ENCODE measurements at places on chromosomes 7 and 10.

- DNase-seq = no peak
Observed at GRCh38 chr10:131692686-131693334, 208.0 kb upstream of the PPP2R2D start.

GRCh38 chr10:112140110-112140970 is 43.2 kb downstream of the GPAM start:
- DNase-seq = no peak

DNA sequence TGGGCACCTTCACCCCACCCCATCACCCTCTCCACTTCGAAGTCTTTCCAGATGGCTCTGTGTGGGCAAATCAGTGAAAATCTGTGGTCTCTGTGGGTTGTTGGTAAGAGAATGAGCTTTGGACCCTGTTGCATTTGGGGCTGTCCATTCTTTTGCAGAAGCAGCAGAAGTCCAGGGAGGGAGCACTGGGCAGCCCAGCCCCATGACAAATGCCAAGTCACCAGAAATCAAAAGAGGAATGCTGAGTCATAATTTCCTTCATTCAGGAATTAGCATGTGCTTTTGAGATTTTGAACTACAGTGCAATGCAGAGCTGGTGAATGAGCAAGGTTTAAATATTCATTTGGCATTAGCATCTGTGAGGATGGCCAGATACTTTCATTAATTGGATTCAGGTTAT is 556.2 kb downstream of the LRMDA start:
- no peak for DNase-seq

GRCh38 chr7:29032146-29032545 is 74.0 kb upstream of the TRIL start:
- no peak for DNase-seq

DNA sequence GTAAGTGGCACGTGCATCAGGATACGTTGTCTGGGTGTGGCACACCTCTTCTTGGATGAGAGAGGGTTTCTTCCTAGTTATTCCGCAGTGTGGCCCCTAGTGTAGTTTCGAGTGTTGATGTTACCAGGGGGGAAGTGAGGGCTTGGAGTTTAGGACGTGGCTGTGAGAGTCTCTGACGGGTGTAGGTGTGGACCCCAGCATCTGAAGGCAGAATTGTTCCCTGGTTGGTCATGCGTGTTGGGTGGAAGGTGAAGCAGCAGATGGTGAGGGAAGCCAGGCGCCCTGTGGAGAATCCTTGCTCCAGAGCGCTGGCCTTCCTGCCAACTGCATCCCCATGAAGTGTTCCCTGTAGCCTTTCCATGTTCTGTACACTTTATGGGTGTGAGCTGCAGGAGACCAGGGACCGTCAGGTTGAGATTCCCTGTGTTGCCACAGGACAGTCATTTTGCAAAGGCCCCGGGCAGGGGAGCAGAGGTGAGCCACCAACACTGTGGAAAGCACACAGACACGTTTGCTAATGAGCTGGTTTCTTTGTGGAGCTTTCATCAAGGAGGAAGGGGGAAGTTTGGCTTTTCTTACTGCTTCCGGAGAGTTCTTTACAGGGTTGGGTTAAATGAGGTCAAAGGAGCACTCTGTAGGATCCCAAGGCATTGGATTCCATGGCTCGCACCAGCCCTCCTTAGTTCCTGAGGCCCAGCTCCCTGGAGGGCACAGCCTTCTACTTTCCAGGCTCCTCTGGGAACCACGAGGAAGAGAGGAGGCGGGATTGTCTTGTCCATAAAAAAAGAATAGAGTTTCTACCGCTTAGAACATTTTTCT is 32.0 kb downstream of the TSPAN14 start:
- DNase-seq = no peak

DNA sequence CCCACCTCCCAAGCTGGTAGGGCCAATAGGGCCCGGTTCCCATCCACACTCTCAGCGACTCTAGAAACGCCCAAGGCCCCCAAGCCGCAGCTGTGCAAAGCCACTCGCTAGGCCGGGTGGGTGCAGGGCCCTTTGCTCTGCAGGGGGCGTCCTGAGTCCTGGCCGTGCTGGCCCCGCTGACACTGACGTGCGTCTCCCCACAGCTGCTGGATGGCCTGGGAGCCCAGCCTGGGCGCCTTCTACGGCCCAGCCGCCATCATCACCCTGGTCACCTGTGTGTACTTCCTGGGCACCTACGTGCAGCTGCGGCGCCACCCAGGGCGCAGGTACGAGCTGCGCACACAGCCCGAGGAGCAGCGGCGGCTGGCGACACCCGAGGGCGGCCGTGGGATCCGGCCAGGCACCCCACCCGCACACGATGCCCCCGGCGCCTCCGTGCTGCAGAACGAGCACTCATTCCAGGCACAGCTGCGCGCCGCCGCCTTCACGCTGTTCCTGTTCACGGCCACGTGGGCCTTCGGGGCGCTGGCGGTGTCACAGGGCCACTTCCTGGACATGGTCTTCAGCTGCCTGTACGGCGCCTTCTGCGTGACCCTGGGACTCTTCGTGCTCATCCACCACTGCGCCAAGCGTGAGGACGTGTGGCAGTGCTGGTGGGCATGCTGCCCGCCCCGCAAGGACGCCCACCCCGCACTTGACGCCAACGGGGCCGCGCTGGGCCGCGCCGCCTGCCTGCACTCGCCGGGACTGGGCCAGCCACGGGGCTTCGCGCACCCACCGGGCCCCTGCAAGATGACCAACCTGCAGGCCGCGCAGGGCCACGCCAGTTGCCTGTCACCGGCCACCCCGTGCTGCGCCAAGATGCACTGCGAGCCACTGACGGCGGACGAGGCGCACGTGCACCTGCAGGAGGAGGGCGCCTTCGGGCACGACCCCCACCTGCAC is 31.6 kb upstream of the KNDC1 start:
- DNase-seq = no peak

DNA sequence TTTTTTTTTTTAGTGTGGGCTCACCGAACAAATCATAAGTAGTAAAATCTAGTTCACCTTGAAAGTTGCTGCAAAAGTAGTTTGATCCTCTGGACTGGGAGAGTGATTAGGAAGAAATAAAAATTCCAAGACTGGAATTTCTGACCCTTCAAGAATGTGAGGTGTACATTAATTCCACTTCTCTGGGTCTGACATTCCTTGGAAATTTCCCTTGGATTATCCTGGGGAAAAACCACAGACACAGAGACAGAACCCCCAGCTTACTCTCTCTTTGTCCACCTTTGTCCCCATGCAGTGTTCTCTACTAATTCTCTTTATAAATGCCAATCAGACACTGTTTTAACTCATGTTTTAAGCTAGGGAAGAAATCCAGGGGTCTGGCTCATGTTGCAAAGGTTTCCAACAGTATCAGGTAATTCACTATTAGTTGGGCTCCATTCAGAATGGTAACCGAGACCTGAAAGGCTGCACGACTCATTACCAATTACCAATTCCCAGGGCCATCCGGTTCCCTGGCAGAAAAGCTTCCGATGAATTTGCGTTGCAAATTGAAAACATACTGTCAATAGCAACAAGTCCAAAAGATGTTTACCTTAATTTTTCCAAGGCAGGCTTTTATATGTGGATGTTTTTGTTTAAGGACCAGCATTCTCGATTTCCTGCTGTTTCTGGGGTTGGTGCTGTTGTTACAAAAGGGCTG is 86.3 kb downstream of the BAMBI start:
- DNase-seq = no peak

GRCh38 chr10:35592441-35592840 is 12.7 kb upstream of the GJD4 start:
- no peak for DNase-seq

- DNase-seq = no peak
Observed at GRCh38 chr10:114900658-114901057, 37.3 kb upstream of the TRUB1 start.

GRCh38 chr7:33089142-33089541 is 20.1 kb downstream of the RP9 start:
- no peak for DNase-seq

DNA sequence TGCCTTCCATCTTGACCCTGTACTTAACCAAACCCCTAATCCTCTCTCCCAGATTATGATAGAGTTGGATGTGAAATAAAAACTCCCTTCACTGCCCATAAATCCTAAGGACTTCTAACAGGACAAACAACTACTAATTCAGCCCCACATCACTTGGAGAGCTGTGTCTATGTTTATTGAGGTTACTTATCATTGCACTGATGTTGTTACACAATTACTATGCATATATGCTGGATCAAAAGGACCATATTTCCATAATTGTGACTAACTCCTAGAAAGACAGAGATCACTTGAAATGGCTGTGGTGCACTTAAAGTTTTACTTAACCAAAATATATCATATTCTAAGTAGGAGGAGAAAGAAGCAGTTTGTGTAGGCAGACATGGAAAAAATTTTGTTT is 144.9 kb upstream of the AGK start:
- no peak for DNase-seq

- no peak for DNase-seq
Observed at GRCh38 chr7:158047391-158048059, 540.1 kb downstream of the PTPRN2 start.

DNA sequence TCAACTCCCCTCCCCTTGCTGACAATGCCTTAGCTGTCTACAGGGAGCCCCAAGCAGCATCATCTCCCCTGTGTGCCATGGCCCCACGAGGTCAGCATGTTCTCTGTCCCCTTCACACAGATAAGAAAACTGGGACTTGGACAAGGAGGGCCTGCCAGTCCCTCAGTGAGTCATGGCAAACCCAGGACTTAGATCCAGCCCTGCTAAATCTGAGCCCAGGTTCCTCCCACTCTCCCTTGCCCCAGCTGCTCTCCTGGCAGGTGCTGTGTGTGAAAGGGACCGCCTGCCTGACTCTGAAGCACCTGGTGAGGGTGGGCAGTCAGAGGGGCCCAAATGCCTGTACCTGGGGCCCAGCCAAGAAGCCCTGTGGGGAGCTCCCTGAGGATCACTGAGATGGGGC is 7.4 kb downstream of the CRHR2 start:
- DNase-seq = no peak

- DNase-seq = no peak
Observed at GRCh38 chr10:114379631-114380041, 24.7 kb downstream of the AFAP1L2 start.

DNA sequence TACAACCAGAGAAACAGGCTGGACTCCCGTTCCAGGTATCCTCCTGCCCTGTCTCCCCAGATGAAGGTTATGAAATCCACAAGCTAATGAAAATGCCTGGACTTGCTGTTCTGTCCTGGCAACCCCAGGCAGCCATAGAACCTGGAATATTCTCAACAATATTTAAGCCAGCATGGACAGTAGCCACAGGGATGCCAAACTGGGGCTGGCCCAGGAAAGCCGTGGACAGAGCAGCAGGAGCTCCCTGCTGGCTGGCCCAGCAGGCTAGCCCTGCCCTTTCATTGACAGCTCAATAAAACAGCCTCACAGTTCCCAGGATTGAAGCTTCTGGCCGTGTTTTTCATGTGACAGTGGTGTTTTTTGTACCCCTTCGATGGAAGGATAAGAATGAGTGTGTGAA is 230.6 kb downstream of the BMPER start:
- no peak for DNase-seq

GRCh38 chr7:112176693-112177415 is 29.3 kb downstream of the DOCK4 start:
- no peak for DNase-seq

DNA sequence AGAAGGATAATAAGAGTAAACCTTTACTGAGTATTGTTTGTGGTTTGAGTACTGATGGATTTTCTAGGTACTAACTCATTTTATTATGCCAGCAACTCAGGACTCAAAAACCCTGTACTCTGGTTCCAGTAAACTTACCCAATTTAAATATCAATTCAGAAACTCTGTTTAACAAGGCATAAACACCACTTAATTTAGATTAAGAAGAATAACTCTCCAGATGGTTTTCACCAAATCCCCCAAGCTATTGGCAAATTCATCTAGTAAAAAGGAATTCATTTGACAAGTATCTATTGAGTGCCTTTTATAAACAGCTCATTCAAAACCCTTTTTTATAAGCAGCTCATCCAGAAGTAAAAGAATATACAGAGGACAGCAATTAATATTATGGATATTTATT is 572.4 kb downstream of the PHTF2 start:
- no peak for DNase-seq

- no peak for DNase-seq
Observed at GRCh38 chr7:26486153-26486552, 194.5 kb downstream of the SNX10 start.

GRCh38 chr10:97196223-97197029 is 10.7 kb upstream of the SLIT1 start:
- no peak for DNase-seq

- no peak for DNase-seq
Observed at GRCh38 chr10:67780759-67781538, 57.0 kb downstream of the DNAJC12 start.

DNA sequence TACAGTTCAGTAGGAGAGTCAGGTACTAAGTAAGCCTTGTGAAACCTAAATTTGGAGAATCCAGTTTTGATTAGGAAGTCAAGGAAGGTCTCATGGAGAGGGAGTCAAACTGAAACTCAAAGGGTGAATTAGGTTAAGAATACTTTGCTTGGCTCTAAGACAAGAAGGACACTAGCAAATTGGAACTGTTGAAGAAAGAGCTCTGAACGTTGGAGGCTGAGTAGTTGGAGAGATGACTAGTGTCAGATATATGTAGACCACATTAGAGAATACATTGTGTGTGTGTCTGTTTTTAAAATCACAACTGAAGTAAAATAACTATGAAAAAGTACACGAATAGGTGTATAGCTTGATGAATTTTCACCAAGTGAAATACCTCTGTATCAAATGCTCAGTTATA is 6.3 kb downstream of the VPS26A start:
- no peak for DNase-seq

DNA sequence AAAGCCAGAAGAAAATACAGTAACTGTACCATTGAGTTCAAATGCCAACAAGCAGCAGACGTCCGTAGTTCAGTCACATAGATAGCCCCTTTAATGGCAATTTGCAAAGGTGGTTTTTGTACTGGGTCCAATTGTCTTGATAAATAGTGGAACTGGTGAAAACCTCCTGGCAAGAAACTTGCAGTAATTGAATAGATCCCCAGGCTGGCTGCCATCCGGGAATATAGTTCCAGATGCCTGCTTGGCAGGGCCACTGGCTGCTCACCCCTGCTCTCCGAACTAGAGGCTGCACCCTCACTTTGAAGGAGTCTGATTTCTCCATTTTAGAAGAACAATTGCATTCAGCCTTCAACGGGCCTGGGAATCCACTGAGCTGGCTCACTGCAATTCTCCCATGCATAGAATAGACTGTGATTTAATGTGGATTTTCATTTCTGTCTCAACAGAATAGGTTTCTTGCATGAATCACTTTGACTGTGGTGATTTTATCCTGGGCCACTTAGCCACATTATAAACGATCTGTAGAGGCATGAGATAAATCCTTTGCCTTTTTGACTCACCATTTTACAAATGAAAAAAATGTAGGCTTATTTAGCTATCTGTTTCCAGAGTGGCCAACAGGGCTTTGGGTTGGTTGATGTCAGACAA is 35.9 kb upstream of the ELMO1 start:
- no peak for DNase-seq

GRCh38 chr7:24963218-24963617 is 16.8 kb downstream of the OSBPL3 start:
- DNase-seq = no peak

- DNase-seq = no peak
Observed at GRCh38 chr7:12727455-12728191, 40.2 kb downstream of the ARL4A start.

DNA sequence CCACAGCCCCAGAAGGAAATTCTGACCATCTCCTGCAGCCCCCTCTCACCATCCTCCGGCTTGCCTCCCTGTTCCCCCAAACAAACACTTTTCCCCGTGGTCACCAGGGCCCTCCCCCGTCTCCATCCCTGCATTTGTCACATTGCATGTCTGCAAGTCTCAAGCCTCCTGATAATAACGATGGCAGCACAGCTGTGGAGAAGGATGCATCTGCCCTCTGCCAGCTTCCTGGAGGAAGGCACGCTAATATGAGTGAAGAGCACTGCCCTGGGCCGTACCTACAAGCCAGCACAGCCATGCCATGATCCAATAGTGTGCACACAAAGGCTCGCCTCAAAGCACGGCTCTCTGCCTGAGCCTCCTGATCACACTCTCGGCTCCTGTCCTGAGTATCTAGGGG is 98.5 kb downstream of the SLIT1 start:
- DNase-seq = no peak

All from NCI-H1436 treated with DMSO at 0.1 percent for 48 hours (cell line).